ENCODE measurements at places on chromosomes 3 and 15.

- no peak for DNase-seq
These were observed 342.1 kb upstream of the CBLB start for GRCh38 chr3:106210923-106211322.

DNA sequence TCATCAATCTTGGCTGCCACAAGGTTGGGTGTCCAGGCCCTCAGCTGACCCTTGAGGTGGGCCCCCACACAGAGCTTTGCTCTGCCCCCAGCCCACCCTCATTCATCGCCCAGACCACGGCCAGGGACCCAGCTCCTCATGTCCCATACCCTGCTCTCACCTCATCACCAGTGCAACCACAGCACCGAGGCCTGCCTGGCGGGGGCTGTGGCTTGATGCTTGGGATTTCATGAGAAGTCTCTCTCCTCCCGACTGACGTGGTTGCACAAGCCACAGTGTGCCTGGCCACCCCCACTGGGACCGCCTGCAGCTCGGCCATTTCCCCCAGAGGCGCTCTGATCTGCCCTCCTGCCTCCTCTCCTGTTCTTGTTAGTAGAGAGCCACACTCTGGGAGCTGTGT is 45.4 kb upstream of the MTMR10 start:
- DNase-seq = no peak

- peak; percentile 55 for DNase-seq
These were observed 852 bp downstream of the STAB1 start for GRCh38 chr3:52495777-52496602.

- DNase-seq = no peak
These were observed 21.3 kb downstream of the LSAMP start for GRCh38 chr3:116423945-116424344.

DNA sequence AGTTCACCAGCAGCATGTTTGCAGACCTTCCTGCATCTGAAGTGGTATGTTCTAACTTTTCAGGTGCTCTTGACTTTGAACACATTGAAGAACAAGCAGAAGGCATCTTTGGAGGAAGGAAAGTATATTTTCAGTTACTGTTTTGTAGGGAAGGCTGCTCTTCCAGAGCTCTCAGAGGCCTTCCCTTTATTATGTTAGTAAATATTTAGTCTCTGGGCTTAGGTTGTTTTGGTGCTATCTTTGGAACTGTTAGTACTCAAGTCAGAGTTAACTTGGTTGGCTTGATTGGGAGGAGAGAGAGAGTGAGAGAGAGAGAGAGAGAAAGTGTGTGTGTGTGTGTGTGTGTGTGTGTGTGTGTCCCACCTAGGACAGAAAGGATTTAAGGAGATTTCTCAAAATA is 188.2 kb downstream of the ITPR1 start:
- no peak for DNase-seq

DNA sequence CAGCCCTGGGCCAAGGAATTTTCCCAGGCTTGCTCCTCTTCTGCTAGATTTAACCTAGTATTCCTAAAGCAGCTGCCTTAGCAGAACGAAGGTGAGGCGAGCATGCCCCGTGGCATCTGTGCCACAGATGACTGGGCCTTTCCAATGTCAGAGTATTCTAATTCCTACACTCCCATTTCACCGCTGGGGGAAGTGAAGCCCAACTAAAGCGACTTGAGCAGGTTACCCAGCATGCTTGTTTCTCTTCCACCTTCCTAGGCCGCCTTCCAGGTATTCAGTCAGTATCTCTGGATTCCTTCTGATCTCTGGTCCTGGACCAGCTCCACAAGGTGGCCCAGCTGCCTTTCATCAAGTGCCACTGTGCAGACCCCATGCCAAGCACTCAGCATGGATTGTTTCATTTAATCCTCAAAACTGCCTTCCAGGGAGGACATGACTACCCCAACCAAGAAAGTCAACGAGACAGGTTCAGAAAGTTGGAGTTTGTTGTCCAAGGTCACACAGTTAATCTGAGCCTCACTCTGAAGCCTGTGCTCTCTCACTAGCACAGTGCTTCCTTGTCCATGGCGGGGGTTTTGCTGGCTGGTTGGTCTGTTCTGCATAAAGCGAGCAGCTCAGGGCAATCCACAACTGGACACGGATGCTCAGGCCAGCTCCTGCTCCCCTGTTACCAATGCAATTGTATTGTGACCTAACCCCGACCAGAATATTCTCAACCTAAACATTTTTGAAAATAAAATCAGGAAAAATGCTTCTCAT is 15.1 kb downstream of the MYO5C start:
- no peak for DNase-seq

DNA sequence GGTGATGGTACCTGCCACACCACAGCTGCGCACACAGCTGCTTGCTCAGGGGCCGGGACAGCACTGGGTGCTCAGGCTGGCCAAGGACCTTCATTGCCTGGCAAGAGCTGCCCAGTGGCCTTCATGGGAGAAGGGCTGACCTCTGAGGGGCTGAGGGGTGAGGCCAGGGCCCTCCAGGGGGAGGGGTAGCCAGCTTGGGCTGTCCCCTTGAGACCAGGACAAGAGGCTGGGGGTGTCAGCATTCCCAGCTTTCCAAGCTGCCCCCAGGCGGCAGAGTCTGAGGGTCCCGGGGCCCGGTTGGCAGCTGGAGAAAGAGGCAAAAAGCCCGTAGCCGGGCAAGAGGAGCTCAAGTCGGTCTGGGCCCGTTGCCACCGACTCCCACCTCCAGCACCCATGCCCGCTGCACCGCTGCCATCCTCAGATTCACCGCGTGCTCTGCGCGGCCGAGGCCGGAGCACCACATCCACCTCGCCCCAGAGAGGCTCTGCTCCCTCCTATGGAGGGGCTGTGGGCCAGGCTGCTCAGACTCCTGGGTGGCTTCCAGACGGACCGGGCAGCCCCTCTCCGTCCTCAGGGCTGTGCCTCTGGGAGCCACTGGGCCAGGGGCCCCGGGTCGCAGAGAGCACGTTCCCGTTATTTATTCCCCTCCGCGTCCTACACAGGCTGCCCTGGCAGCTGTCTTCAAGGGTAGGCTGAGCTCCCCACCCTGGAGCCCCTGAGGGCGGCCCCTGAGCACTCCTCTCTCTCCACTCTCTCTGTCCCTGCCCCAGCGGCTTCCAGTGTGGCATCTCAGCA is 51.5 kb downstream of the PLXNA1 start:
- DNase-seq = no peak

- no peak for DNase-seq
These were observed 383.0 kb downstream of the TBL1XR1 start for GRCh38 chr3:176814285-176814684.

GRCh38 chr15:92869263-92869940 is 30.7 kb upstream of the CHD2 start:
- DNase-seq = no peak

DNA sequence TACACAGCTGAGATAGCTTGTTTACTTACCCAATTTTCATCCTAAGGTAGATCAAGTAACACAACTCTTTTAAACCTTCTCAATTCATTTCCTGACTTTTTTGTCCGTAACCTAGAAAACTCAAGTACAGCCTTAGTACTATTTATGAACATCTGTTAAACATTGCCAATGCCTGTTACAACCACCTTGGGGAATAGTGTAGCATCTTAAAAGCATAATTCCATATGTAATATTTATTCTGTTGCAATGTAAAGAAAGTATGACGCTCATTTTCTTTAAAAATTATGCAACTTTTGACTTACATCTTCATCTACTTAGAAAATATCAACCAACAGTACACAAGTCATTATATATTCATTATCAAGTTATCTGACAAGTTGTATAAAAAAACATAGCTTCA is 54.6 kb downstream of the SUCLG2 start:
- DNase-seq = no peak

- DNase-seq = no peak
These were observed 99.1 kb downstream of the DNASE1L3 start for GRCh38 chr3:58111513-58112184.

DNA sequence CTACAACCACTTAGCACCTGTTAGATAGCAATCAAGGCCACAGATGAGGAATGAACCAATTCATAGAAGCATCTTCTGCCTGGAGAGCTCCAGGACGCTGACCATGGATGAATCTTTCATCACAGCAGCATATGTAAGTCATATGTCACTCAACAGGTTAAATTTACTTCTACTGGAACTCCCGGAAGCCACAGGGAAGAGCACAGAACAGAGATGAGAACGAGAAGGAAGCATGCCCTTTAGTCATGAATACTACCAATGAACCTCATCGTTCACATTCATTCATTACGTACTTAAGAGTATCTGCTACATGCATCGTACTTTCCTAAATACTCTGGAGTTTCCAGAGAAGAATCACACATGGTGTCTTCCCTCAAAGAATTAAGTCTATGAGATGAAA is 192.8 kb downstream of the STT3B start:
- no peak for DNase-seq

DNA sequence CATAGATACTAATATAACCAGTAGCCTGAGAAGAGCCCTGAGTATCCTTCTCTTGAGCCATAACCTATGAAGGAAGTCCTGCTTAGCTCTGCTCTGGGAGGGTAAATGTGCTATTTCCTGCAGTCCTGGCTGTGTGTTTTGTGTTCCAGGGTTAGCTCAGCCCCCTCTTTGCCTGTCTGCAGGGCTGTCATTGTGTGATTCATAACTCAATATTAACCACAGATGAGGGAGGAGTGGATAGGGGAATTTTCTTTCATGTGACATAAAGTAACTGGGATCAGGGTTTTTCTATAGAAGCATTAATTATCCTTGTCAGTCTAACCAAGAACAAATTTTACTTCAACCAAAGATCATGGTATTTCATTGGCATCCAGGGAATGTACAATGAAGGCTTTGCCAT is 183.3 kb upstream of the ZBTB20 start:
- no peak for DNase-seq

DNA sequence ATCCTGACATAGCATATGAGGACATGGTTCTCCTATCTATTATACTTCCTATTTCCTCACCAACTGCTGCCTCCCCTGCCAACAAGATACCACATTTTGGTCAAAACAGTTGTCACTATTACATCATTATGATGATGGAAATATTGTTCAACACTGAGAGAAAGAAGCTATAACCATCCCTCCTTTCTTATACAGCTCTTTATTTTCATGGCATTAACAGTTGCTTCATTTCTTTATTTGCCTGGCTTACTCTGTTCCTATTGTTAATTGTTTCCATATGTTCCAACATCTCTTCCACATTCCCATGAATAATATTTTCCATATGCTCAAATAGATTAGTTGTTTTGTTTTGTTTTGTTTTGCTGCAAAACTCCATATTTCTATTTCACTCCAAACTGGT is 40.8 kb upstream of the FILIP1L start:
- no peak for DNase-seq

DNA sequence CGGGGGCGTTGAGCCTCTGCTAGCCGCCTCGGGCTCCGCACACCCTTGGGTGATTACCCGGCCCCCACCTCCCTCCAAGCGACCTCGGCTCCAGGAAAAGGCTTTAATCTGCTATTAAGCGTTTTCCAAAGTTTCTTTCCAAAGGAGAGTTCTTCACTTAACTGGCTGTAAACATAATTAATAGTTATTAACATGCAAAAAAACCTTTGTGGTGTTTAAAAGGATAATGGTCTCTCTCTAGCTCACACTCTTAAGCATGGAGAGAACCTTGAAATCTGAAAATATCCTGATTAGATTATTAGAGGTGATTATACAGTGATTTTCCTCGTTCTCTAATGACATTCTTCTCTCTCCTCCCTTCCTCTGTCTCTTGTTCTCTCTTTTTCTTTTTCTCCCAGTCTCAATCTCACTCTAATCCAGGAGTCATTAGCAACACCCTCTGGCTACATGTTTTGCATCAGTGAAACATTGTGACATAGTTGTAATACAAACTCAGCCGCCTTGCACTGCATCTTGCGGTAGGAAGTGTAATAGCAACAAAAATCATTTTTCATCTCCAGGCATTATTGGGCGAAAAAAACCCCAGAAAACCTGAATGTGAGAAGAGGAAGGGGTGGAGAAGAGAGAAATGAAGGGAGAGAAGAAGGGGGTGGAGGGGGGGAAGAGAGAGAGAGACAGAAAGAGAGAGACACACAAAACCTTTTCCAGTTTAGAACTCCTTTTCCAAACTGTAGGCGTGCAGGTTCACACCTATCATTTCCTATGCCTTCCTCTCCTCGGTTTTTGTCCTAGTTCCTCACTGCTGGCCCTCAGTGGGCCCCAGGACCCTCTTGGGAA is 24.4 kb downstream of the NR2F2 start:
- DNase-seq = no peak

GRCh38 chr3:177131927-177132636 is 65.2 kb downstream of the TBL1XR1 start:
- DNase-seq = no peak

GRCh38 chr15:75095594-75095993 is 72.2 kb downstream of the PPCDC start:
- DNase-seq = no peak

- no peak for DNase-seq
These were observed 154.5 kb upstream of the STT3B start for GRCh38 chr3:31378231-31378630.

DNA sequence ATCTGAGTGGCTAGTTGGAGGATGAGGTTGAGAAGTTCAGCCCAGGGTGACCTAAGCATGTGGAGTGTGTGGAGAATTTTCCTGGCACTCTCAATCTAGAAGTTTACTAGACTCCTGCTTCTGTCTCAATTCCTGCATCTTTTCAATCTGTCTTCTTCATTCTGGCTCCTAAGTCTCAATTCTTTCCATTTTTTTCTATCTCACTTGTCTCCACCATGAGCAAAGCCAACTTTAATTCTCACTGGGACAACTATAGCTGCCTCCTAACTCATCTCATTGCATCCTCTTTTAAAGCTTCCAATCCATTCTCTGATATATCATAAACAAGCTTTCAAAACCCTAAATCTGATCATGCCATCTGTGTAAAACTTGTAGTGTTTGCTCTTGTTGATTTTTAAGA is 569.3 kb downstream of the NAALADL2 start:
- no peak for DNase-seq

GRCh38 chr15:48962662-48963523 is 826 bp downstream of the SHC4 start:
- DNase-seq = no peak

DNA sequence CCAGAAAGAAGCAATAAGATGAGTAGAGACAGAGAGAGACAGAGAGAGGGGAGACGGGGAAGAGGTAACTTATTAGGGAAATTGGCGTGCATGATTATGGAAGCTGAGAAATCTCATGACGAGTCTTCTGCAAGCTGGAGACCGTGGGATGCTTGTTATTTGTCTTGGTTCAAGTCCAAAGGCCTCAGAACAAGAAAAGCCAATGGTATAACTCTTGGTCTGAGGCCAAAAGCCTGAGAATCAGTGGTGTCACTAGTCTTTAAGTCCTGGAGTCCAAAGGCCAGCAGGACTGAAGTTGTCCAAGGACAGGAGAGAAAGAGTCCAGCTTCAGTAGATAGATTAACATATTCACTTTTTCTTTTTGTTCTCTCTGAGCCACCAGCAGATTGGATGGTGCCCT is 613.6 kb downstream of the CADM2 start:
- DNase-seq = no peak

DNA sequence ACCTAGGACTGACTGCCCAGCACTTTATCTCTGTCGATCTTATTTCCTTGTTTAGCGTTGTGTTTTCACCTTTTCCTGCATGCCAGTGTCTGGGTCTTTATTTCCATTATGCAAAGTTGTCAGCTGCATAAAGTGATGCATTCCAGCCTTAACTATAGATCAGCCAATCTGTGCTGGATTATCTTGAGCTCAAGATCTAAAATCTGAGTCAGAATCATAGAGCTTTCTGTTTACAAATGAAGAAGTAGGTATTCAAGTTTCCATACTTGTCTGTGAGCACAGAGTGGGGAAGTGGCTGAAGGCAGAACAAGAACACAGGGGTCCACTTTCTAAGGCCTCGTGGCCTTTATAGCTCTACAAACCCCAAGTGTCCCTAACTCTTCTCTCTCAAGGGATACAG is 82.4 kb upstream of the PLCL2 start:
- no peak for DNase-seq

Data from pulmonary artery endothelial cell (primary cell).